ENCODE measurements at places on chromosomes 3 and 15.

DNA sequence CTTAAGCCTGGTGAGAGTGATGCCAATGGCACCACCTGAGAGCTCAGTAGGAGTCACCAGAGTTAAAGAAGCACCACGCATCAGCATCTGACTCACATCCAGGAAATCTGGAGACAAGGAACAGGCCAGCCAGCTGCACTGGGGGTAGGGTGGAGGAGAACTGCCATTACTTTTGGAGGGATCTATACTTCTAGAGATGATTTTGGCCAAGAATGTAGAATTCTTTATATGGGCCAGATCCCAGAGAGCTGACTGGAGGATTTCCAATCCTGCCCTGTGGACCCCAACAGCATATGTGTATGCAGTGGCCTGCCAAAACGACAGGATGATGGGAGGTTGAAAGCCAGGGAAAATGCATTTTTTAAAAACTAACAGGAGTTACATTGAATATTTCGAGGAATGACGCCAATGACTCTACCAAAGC is 29.8 kb downstream of the CCR3 start:
- DNase-seq = no peak

GRCh38 chr3:196412704-196413103 is 19.5 kb downstream of the UBXN7 start:
- DNase-seq = peak; percentile 49

DNA sequence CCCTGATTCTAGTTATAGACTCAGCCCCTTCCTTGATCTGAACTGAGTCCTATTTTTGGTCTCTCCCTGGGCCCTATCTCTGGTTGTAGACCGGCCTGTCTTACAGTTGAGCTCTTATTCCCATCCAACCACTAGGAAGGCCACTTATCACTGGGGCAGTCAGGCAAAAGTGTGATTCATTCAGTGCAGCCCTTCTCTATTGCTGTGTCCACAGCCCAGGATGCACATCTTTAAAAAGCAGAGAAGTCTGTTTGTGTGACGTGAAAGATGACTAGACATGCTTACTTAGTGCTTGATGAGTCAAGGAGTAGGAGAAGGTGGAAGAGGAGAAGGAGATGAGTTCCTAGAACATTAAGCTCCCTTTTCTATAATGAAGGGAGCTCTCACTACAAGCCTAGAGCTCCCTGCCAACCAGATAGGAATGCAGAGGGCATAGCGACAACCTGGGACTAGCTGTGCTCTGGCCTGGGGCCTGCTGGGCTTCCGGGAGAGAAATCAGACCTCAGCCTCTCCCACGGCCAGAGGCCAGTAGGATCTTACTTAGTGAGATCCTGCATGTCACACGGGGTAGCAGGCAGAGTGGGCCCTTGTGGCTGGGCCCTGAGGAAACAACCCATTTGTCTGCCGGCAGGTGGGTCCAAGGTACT is 25.7 kb downstream of the INSYN1 start:
- no peak for DNase-seq

GRCh38 chr3:68817243-68817642 is 115.1 kb downstream of the TAFA4 start:
- no peak for DNase-seq

DNA sequence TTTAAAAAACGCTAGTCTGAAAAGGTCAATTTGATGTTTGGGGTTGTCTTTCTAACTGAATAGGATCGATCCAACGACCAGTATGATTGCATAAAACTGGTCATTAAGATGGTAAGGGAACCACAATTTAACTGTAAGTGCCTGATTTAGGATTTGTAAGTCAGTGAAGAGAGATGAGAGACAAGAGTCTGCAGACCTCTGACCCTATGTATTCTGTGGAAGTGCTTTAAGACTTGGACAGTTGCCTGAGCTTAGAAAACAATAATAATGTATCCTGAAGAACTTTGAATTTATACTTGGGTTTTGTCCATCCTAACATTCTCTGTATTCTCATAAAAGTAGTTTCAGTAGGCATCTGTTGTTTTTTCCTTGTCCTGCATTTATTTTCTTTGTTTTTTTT is 221.4 kb upstream of the SUCLG2 start:
- DNase-seq = no peak

GRCh38 chr15:58598829-58599210 is 150.7 kb downstream of the ADAM10 start:
- DNase-seq = no peak

DNA sequence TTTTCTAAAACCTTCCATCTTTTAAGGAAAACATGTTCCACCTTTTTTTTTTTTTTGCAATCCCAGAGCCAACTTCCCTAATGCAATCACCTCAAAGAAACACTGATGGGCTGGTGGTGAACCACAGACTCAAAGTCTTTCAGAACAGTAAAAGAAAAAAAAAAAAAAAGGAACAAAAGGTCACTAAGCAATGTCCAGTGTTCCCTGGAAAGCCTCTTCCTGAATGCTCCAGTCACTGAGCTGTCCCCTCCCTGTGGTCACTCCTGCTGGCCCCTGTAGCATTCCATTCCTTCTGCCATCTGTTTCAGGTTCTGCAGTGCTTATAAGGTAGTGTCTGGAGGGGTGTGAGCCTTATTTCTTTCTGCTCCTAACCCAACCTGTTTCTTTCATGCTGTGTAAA is 53.3 kb downstream of the AAGAB start:
- DNase-seq = peak; percentile 12

- no peak for DNase-seq
Measured at GRCh38 chr15:67501836-67502461, 19.0 kb upstream of the C15orf61 start.

DNA sequence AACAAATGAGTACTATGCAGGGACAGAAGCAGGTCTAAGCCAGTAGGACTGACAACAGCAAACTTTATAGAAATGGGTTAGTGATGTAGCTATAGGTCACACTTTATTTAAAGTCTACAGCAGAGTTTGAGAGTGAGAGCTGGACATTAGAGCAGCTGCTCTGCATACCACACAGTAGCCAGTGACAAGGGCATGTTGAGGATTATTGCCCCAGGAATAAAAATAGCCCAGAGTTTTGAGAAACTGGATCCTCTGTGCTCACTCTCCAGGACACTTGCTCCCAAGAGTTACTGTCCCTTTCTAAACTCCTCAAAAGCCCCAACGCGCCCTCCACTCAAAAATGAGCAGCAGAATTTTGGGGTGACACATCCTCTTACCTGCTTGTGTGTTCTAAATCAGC is 21.1 kb downstream of the LRTM1 start:
- no peak for DNase-seq

- DNase-seq = no peak
Measured at GRCh38 chr15:83947156-83947555, 288.4 kb upstream of the GOLGA6L4 start.

DNA sequence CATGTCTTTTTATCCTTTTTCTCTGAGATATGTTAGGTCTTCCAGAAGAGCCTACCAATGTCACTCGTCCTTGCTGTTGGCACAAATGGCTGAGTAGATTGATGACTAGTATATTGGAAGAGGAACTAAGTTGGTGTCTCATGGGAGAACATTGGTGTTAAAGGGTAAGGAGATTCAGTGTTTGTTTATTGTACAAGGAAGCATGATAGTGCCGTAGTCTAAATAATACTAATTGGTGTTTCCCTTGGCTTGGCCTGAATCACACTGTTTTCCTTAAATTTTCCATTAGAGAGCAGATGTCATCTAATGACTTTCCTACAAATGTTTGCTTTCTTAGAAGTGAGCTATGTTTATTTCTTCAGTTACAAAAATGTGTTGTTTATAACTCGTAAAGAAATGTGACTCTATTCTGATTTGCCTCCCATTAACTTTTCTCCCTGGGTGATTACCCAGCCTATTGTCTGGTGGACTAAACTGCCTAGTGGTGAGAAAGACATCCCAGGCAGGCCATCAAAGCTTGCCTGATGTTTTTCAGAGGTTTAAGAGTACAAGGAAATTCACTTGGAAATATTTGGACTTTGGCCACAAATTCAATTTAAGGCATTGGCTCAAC is 28.7 kb downstream of the ADAMTSL3 start:
- no peak for DNase-seq

DNA sequence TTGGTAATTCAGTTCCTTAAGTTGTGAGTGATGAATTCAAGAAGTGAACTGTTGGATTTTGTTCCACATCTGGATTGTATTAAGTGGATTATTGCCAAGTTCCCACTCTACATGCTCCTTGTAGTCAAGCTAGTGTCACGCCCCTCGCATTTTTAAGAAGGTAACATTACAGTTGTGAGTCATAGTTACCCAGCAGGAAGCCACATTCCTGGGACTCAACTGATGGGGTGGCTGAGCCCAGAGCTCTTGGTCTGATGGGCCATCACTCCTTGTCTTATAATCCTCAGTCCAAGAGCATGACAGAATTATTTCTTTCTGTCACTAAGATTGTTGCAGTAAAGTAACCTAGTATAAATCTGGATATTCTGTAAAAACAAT is 102.7 kb downstream of the PTPRG start:
- no peak for DNase-seq

- DNase-seq = no peak
Measured at GRCh38 chr3:143559296-143559695, 289.0 kb downstream of the SLC9A9 start.

DNA sequence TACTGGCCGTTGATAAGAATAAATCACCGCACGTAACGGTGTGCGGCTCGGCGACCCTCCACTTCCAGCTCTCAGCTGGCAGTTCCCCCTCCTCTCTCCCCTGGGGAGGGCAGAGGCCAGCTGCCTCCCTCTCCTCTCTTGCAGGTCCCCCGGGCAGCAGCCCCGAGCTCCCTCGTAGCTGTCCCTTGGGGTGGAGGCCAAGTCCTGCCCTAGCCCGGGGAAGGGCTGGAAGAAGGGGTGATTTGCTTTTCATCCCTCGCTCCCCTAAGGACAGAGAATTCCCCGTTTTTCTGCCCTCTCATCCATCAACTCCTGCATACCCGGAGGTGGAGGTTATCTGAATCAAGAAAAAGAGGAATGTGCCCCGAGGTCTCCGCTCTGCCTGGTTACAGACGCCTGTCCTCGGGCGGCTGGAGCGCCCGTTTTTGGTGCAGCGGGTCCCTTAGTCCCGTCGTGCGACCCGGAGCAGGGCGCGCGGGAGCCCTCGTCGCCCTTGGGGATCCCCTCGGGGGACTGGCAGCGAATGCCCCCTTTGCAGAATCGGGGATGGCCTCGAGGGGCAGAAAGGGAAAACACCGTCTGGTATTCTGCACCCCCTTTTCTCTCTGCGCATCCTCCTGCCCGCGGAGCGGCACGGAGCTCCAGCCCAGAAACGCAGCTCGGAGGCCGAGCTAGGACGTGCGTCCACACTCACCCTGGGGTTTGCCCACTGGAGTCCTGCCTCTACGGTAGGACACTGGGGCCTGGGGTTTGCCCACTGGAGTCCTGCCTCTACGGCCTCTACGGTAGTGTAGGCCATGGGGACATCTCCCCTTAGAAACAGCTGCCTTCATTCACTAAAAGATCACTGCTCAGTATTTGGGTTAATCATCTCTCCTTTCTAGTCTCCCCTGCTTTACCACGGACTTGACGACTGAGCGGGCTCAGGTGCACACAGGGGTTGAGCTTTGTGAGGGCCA is 2.2 kb downstream of the PTPRG start:
- DNase-seq = no peak

- no peak for DNase-seq
Measured at GRCh38 chr3:134704556-134704955, 53.7 kb upstream of the KY start.

DNA sequence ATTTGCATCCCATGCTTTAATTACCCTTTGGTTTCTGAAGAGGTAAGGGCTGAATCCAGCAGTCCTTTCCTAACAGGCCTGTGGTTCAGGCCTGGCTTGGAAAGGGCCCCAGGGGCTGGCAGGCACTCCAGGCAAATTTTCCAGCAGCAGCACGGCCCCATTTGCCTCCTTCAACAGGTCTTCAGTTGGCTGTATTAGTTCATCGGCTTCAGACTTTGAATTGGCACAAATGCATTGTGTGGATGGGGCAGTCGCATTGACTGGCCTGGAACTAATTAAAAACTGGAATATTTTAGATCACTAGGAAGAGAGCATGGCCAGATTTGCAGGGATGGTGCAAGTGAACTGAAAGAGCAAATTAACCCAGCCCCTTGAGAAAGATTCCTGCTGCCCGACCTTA is 207.8 kb upstream of the MCTP2 start:
- no peak for DNase-seq

GRCh38 chr3:172203522-172204258 is 164.3 kb downstream of the FNDC3B start:
- peak; percentile 45 for DNase-seq

DNA sequence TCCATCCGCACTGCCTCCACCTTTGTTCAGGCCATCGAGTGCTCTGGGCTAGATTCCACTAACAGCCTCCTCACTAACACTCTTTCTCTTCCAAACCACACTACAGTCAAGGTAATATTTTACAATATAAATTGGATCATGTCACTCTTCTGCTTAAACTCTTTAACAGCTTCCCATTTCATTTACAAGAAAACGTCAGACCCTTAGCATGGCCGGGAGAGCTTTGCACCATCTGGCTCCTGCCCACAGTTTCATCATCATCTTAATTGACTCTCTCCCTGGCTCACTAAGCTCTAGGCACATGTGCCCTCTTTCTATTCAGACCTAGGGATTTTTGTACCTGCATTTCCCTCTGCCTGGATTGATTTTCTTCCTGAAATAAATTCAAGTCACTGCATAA is 354.7 kb downstream of the FGF12 start:
- no peak for DNase-seq

GRCh38 chr3:52226229-52226817 is 878 bp upstream of the TLR9 start:
- DNase-seq = no peak

GRCh38 chr15:81038975-81039607 is 38.4 kb downstream of the TLNRD1 start:
- peak; percentile 10 for DNase-seq

DNA sequence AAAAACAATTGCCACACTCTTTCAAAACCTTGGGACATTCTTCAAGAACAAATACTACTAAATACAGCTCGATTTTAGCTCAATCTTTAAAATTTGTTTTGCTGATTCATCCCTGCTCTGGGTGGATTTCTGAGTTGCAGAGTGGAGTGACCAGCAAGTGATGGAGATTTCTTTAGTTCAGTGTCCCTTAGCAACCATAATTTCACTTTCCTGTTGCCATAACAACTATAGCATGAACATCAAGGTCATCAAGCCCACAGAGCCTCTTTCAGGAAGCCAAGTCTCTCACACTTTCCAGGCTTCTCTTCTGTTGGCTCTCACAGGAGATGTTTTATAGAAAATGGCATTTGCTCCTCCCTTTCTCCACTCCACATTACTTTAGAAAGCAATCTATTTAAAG is 597.2 kb upstream of the ADAMTS9 start:
- no peak for DNase-seq

DNA sequence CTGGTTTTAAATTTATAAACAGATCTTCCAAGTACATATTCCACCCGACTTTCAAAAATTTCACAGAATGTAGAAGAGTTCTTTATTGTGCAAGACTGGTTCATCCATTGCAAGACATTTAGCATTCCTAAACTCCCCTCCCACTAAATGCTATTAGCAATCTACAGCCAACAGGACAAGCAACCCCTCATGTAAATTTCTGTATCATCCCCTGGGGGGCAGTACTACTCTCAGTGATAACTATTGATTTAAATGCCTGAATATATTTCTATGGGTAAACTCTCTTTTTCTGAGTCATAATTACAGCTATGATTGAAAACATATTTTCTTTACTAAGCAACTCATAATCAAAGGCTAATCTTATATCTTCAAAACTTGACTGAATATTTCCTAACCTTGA is 10.7 kb upstream of the SLC15A2 start:
- DNase-seq = peak; percentile 66

All from inflammatory macrophage treated with lipopolysaccharide for 4 hours (primary cell).